ENCODE measurements at places on chromosomes 11 and 22.

- DNase-seq: no peak
These were observed 3.0 kb downstream of the FBXO7 start for GRCh38 chr22:32477596-32477995.

DNA sequence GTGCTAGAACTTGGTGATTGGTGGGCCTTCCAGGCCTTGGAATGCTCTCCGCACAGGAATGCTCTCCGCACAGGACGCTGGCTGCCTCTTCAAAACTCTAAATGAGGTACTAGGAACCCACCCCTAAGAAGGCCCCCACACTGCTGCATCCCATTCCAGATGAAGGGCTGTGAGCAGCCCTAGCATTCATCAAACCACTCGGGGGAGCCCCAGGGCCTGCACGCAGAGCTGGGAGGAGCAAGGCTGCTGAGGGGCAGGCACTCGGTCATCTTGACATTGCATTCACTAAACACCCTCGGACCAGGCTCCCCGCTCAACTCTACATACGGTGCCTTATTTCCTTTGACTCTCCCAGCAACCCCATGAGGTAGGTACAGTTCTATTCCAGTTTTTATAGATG lies 49.2 kb upstream of the EMID1 start:
- DNase-seq: no peak

GRCh38 chr11:31757260-31757835 lies 53.8 kb downstream of the PAX6 start:
- peak; percentile 27 for DNase-seq

DNA sequence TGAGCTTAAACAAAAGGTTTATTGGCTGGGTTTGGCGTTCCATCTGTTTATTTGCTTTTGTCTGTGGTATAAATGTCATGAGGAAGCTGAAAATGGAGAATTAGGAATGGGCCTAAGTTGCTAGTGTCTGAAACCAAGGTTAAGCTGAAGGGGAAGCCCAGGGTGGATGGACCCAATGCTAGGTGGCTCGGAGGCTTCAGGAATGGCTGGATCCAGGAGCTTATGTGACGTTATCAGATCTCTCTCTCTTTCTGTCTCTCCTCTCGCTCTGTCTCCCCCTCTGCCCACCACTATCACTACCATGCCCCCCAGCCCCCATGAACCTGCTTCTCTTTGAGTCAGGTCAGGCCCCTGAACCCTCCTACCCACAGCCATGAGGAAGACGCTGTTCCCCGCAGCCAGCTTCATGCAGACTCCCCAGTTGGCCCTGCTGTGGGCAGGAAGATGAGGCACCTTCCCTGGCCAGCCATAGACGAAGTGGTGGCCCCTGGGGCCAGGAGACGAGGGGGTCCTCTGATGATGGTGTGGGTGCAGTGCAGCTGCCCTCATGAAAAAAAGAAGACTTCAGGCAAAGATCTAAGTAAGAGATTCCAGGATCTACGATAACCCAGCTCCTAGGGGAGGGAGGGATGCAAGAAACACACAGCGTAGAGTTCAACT lies 101.5 kb downstream of the BRD1 start:
- DNase-seq: no peak

DNA sequence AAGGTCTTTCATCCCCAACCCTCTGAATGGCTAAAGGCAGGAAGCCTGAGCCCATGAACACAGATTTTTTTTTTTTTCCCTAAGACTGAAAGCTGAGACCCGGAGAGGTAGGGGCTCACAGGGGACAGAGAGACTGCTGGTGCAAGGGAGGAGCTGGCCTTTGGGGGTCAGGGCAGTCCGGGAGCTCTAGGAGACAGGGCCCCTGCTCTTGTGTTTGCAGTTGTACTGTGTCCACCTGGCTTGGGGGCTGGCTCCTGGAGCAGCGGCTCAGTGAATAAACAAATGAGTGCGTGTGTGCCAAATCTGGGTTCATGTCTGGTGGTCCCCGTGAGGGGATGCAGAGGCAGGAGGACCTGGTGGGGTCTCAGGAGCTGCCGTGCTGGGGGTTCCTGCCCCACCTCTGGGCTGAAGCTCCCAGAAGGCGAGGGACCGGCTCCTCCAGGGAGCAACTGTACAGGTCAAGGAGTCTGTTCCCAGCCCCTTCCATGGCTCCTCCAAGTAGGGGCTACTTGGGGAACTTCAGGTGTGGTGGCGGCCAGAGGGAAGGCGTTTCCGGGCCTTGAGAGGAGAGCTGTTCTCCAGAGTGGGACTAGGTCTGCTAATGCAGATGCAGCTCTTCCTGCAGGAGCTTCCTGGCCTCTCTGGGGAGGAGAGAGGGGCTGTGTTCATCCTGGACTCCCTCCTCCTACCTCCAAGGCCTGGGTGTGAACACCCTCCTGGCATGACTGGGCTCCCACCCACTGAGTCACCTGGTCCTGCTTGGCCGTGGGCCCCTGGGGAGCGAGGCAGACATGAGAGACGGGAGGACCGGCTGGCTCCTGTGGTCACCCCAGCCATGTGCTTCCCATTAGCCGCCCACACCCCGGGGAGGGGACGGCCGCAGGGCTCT lies 57.6 kb downstream of the FBXO7 start:
- DNase-seq: peak; percentile 87

GRCh38 chr11:120545813-120546212 lies 34.3 kb downstream of the GRIK4 start:
- DNase-seq: no peak

DNA sequence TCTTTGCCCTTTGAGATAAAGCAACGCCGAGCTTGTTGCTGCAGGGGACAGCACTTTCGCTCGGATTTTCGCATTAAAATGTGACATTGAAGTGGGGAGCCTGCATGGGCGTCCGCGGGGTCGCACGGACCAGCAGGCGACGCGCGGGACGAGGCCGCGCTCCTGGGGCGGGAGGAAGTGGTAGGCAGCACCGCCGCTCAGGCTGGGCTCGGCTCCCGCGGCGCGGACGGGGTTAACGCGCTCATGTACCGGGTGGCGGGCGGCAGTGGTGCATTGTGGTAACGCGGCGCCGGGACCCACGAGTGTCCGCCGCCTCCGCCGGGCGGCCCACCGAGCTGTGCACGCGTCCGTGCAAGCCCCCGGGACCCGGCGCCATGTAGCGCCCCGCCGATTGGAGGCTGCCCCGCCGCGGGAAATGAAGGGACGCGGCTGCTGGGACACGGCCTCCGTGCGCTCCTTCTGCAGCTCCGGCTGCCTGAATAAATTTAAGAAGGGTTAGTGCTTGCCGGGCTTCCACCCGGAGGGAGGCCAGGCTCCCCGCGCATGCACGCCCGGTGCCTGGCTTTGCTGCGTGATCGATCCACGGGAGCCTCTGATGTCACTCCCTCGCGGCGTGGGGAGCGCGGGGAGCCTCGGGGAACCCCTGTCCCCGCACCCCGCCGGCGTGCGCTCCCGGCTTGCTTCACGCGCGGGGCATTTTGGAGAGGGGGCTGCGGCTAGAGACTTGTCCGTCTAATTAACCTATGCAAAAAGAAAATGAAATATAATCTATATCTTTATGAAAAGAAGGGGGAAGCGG lies 127.7 kb downstream of the OSBP2 start:
- DNase-seq: no peak

DNA sequence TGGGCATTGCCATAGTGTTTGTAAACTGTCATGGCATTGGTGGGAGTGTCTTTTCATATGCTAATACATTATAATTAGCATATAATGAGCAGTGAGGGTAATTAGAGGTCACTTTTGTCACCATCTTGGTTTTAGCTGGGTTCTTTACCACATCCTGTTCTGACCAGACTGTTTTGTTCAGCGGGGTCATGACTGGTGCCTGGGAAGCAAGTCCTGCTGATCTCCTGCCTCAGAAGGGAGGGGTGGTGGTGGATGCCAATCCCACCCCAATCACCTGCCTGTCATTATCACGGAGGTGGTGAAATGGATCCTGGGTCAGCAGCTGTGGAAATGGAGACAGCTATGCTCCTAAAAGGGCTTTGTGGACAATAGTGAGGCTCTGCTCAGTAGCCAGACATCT lies 31.2 kb downstream of the IL18 start:
- DNase-seq: no peak

- no peak for DNase-seq
These were observed 124.9 kb upstream of the ZC3H12C start for GRCh38 chr11:109968299-109968698.

GRCh38 chr11:17005646-17006045 lies 8.6 kb downstream of the PLEKHA7 start:
- no peak for DNase-seq

DNA sequence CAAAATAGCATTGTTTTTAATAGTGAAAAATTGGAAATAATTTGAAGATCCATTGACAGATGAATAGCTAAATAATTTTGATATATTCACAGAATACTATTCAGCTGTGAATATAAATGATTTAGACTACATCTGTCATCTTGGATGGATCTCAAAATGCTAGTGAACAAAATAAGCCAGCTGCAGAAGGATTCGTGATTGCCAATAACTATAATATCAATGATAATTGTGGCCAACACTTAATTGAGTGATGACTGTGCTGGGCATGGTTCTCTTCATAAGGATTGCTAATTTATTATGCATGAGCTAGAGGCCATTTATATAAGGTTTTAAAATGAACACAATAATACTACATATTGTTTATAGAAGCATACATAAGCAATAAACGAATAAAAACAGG lies 60.4 kb downstream of the CTTN start:
- DNase-seq: no peak

DNA sequence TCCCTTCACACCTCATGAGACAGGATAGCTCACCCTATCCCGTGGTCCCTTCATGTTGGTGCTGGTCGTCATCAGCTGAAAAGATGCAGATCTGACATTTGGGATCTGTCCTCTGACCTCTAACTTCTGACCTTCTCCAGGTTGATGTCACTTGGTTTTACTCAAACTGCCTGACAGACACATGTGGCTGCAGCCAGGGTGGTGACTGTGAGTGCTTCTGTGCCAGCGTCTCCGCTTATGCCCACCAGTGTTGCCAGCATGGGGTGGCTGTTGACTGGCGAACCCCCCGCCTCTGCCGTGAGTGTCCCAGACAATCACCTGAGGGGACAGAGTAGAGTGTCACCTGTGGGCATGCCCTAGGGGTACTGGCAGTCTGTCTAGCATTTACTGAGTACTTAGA lies 49.7 kb downstream of the OTOG start:
- no peak for DNase-seq

- DNase-seq: no peak
These were observed 47.9 kb upstream of the RAB1B start for GRCh38 chr11:66220566-66220935.

- DNase-seq: no peak
These were observed 88.4 kb upstream of the GNAZ start for GRCh38 chr22:22981670-22982571.

GRCh38 chr11:124115782-124116616 lies 749 bp downstream of the VWA5A start:
- DNase-seq: no peak

GRCh38 chr11:16395601-16396000 lies 39.3 kb upstream of the SOX6 start:
- DNase-seq: no peak

DNA sequence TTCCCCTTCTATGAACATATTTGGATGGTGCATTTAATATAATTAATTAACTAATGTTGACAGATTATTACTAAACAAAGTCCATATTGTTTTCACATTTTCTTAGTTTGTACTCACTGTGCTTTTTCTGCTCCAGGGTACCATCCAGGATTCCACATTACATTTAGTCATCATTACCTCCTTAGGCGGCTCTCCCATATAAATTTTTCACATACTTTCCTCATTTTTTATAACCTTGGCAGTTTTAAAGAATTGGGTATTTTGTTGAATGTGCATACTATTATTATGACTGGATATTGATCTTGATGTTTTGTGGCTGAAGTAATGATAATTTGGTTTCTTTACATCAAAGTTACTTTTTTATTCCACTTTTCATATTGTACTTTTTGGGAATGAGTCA lies 755.6 kb upstream of the ANO3 start:
- DNase-seq: no peak

- no peak for DNase-seq
These were observed 59.2 kb downstream of the DDIAS start for GRCh38 chr11:82960779-82961143.

GRCh38 chr11:394034-394857 lies at the start of gene PKP3:
TSS of gene PKP3 (plus strand) at chr11:394209. CDS start at chr11:394293, 84 bp downstream.
- DNase-seq: peak; percentile 41

All from fibroblast of the aortic adventitia (primary cell).